Activated T-cell treated with anti-CD3 and anti-CD28 coated beads for 1 hour (primary cell): ENCODE measurements at places on chromosomes 7 and 10.
A peak's percentile ranks its signal among the peaks of the same experiment; 100 is the strongest.

- no peak for DNase-seq
Measured at GRCh38 chr7:149289856-149290255, 27.9 kb downstream of the ZNF783 start.

DNA sequence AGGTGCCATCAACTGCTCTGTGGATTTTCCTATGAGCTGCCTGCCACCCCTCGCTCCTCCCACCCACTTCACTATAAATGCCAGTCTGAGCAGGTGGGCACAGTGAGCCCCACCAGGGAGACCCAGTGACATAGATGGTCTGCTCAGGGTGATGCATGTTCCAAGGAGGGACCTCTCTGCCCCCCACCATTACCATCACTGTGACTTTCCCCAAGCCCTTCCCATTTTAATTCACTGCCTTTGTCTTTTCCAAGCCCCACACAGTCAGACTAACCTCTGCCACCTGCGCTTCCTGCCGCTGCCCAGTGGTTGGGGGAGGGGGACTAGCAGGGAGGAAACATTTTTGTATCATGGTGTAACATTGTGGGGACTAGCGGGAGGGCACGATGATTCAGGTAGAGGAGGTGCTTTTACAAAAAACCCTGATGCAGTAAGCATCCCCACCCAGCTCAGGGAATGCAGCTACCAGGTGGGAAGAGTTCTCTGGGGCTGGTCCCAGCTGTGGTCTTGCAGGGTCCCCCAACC, 24.6 kb downstream of the PRSS2 start:
- DNase-seq: peak; percentile 58

DNA sequence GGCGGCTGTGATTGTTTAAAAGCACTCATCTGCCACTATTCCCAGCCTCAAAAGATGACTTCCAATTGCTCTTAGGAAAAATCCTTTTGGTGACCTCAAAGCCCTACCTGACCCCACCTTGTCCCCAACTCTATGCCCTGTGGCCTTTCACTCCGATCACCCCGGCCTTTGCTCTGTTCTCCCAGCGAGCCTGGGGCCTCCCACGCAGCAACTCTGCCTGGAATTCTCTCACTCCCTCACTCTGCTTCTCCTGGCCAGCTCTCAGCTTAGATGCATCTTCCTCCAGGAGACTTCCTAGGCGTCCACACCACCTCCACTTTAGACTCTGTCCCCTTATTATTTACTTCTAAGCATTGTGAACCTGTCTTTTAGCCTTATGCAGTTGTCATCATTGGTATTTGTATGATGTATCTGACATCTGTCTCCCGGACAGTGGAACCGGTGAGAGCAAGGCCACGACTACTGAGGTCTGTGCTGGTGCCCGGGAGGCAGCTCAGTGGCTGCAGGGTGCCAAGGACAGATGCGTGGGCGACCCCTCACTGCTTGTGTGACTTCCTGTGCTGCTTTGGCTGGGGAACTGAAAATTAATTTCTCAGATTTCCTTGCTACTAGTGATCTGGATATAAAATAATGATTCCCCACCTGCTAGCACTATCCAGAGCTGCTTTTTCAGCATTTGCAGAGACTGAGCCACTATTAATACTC, 63.0 kb downstream of the PIP4K2A start:
- DNase-seq: no peak

DNA sequence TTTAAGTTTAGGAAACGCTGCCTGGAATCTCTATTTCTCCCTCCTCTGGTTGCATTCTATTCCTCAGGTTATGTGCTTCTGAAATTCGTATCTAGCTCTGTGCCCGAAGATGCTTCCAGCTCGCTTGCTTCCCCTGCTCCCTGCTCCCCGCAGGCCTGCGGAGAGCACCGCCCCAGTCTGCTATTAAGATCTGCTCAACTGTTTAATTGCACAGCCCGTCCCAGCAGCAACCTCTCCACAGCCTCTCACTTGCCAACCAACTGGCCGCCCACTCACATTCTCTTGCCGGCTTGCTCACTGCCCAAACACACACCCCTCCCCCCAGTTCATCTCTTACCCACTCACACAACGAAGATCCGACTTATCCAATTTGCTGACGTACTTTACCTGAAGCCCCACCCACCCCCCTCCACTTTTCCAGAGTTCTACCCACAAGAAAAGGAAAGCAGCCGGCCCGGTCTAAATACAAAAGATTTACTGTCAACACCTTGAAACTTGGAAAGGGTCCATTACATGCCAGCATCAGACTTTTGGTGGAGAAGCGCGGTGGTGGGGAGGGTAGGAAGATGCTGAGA, 167.3 kb upstream of the KLF14 start:
- no peak for DNase-seq

DNA sequence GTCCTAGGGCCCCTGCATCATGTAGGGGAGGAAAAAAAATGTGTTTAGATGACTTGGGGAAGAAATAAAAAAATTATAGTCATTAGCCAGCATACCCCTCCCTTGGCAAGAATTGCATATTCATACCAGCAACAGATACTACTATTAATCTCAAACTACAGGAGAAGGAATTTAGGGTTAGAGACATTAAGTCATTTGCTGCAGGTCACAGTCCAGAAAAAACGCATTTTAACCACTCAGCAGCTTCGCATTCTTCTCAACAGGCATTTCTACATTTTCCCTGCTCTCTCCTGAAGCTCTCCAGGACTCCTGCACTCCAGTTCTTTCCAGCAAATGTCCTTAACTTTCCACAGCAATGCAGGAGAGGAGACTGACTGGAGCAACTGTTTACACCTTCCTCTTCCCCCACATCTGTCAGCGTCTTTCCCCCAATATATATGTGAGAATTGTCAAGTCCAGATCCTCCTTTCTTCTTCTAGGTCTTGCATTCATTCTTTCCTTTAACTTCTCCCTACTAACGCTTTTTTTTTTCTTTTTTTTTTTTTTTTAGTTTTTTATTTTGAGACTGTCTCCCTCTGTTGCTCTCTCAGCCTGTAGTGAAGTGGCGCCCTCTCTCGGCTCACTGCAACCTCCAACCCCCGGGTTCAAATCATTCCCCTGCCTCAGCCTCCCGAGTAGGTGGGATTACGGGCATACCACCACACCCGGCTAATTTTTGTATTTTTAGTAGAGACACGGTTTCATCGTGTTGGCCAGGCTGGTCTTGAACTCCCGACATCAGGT, 35.6 kb downstream of the PRPS1L1 start:
- no peak for DNase-seq

DNA sequence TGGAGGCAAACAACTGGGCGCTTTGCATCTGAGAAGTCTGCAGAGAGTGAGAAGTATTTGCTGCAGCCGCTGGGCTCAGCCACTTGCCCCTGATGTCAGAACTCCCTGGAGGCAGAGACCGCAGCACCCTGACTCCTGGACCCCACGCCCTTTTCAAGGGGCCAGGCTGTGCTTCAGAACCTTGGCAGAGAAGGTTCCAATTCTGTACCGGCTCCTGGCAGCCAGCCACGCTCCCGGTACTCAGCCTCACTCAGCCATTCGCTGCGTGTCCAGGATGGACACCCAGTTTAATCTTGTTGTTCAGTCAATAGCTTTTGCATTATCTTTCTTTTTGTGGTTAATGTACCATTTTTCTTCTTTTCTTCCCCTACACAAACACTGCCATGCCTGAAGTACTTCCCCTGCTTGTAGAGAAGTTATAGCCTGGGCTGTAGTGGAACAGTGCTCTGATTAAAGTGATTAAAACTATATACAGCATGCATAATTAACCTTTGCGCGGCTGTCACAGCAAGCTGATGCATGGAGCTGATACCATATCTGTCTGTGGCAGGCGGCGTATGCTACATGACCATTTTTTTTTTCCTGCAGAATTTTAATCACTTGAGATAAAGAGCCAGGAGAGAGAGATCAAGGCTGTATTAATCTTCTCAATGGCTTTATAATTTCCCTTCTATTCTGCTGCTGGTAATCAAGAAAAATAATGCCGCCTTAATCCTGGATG, 578.5 kb downstream of the SDK1 start:
- DNase-seq: no peak

DNA sequence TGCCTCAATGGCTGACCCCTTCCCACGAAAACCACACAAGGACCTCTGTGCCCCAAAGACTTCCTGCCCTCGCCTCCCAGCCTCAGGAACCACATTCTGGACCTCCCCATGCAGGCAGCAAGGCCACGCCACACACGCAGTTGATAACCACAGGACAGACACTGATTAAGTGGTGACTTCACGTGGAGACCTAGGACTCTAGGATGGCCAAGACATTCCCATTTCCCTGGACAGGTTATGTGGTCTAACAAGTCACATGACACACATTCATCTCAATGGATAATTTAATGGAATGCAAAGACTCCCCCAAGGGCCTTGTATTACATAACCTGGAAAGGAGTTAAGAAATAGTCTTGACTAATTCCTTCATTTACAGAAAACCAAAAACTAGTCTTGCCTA, 110.2 kb downstream of the LARP4B start:
- DNase-seq: no peak

DNA sequence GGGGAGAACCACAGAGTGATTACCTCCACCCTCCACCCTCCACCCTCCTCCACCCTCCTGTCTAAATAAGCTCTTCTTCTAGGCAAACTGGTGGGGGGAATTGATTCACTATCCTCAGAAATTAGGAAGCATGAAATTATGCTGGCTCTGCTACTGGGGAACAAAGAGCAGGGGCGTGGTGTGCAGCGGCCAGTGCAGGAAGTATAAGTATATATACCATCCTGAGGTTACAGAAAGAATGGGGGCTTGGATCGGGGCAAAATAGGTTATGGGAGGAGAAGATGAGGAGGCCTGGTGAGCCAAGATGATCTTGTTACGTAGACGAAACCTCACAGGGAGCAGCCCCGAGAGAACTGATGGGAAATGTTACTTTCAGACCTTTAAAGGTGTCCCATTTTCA, 49.1 kb downstream of the SYPL1 start:
- no peak for DNase-seq

DNA sequence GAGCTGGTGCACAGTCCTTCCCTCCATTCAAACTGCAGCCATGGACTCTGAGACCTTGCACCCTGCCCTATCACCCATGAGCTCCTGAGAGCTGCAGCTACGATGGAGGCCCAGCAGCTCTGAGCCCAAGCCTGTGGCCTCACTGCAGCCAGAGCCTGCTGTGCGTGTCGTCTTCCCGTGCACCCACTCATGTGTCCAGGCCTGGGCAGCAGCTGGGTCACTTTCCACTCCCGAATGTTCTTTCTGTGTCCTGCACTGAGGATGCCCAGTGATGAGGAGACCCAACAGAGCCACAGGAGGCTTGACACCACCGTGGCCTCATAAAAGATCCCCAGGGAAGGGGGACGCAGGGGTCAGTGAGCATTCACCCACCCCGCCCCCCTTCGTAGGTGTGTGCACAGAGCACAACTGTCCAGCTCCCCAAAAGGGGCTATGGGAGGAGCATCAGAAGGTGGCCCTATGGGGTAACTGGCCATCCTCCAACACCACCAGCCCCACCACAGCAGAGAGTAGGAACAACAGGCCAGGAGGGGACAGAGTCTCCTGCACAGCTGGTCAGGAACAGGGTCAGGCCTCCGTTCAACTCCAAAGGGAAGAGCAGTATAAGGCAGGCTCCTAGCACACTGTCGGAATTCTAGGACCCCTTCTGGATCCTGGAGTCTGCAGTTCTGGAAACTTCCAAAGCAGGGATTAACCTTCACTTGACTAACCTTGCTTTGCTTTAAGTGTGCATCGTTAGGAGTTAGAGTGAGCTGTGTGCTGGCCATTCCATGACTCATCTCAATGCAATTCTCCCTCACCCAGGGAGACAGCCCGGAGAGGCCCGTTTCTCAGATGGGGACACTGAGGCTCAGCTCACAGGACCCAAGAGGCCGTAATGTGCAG, 52.6 kb downstream of the RASGEF1A start:
- DNase-seq: no peak

DNA sequence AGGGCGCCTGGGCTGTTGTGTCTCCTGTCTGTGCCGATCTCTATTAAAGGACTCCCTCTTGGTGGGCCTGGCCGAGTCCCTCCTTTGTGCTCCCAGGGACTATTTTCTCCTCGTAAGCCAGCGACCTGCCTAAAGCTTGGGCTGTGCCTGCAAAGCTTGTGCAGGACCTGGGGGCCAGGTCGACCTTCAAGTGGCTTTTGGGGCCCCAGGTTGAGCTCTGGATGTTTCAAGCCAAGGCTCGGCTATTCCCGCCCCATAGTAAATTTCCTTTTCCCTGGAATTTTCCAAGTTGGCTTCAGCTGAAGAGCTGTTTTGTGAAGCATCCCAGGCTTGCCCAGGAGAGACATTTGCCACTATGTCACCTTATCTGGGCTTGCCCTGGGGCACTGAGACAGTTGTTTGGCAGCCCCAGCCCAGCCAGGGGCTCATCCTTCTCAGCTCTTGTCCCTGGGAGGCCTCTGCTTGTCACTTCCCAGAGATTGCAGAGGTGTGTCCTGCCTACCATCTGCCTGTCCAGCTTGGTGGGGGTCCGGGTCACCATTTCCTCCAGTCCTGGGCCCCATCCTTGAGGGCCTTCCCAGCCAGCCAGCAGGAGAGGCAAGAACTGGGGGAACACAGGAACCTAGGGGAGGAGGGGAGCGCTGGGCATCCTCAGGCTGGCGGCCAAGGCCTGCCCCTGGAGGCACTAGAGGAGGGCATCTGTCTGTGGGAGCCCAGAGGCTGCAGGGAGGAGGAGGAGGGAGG, 20.2 kb downstream of the ZMIZ2 start:
- no peak for DNase-seq

DNA sequence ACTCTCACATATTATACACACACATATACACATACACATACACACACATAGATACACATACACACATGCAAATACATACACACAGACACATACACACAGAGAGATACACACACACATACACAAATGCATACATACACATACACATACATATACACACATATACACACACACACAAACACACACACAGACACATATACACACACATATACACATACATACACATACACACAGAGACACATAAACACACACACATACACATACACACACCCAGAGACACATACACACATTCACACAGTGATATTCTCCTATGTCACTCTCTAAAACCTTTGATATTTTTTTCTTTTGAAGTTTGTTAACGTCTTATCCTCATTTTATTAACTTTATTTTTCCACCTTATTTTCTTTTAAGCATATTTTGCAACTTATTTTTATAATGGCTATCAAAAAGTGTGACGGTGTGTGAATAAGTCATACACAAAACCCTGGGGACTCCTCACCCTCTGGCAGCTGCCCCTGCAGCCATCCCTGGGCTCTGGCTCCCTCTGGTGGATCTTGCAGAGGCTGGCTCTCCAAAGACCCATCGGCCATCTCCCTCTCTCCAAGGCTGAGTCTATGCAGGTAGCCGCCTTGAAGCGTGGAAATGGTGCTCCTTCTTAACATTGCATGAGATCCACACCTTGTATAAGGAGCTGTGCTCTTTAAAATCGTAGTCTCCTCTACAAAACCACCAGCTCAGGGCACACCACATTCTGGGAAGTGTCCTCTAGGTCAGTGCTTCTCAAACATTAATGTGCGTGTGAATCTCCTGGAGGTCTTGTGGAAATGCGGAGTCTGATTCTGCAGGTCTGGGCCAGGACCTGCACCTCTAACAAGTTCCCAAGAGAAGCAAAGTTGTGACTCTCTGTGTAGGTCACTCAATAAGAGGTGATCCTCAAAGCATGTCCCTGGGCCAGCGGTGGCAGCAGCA, 4.1 kb upstream of the C10orf120 start:
- DNase-seq: peak; percentile 31

DNA sequence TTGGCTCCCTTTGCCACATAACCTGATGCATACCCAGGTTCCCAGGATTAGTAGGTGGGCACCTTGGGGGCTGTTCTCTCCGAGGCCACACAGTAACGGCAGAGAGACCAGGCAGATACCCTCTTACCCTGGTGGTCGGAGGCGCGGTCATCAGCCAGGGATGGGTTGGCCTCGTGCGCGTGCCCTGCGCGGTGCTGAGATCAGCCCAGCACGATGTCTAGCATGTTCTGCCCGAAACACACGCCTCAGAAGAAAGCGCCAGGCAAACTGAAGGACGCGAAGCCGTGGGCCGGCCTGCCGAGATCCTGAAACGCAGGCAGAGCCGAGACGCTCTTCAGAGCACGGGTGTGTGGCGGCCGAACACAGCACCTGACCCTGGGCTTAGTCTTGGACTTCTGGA, 34.7 kb upstream of the CFAP46 start:
- DNase-seq: no peak
